ENCODE measurements at places on chromosomes 4 and X.
A peak's percentile ranks its signal among the peaks of the same experiment; 100 is the strongest.

DNA sequence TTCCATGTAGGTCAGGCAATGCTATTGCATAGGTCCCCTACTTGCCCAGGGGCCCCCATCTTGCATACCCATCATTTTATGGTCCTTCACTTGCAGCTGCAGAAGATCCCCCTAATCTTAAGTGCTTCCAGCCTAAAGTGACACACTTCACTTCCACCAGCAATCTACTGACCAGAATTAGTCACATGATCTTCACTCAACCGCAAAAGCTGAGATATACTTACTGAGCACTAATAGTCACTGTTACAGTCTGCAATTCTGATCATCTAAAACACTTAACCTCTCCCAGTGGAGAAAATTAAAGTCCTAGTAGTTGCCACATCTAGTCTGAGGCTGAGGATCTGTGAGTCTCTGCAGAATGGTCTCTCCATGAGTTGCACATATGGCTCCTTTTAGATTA is 82.1 kb downstream of the AREG start:
- DNase-seq, result no peak

DNA sequence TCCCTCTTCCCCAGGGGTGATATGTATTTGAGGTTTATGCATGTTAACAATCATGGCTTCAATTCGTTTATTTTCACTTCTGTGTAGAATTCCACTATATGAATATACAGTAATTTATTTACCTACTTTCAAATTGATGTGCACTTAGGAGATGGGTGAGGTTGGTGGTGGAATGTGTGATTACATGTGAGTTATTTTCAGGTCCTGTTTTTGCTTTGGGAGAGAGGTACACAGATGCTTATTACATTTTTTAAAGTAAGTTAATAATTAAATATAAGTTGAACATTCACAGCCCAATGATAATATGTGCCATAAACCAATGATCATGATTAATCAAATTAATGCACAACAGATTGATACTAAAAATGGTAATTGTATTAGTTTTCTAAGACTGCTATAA is 79.5 kb downstream of the SPRY1 start:
- no peak for DNase-seq

GRCh38 chr4:1248245-1249147 is at the start of gene CTBP1:
Gene CTBP1 (minus strand): TSS chr4:1249130. CDS start chr4:1241331, 7,799 bp downstream.
- peak; percentile 93 for DNase-seq

- no peak for DNase-seq
These were observed 621.0 kb downstream of the TECRL start for GRCh38 chr4:63788271-63788670.

GRCh38 chr4:85058551-85058950 is 92.1 kb upstream of the WDFY3 start:
- DNase-seq, result no peak

DNA sequence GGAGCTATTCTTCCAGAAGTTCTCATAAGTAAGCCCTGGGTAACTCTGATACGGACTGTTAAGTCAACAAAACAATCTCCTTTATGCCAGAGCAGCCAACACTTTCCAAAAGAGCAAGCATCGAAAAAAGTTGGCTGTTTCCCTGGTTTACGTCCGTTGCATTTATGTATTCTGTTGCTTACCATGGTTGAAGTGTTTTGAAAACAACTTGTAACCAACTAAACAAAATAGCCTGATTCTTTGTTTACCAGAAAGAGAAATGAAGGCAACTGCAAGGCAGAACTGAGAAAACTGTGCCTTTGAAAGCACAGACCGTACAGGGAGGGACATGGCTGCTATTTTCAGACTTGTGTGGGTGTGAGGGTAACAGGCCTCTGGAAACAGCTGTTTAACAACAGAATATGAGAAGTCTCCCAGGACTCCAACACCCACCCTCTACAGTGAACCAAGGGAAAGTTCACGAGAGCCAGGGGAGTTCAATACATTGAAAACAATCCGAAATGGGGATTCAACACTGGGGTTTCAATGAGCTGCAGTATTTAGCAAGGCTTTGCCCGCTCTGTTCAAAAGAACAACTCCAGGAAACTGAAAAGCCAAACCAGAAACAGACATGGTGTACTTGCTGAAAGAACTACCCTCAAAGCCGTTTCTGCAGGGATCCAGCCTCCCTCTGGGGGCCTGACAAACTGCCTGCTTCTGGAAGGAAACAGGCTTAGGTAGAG is 95.8 kb upstream of the EGFL6 start:
- DNase-seq, result peak; percentile 15

- no peak for DNase-seq
These were observed 13.4 kb downstream of the PRPS2 start for GRCh38 chrX:12804655-12805054.

DNA sequence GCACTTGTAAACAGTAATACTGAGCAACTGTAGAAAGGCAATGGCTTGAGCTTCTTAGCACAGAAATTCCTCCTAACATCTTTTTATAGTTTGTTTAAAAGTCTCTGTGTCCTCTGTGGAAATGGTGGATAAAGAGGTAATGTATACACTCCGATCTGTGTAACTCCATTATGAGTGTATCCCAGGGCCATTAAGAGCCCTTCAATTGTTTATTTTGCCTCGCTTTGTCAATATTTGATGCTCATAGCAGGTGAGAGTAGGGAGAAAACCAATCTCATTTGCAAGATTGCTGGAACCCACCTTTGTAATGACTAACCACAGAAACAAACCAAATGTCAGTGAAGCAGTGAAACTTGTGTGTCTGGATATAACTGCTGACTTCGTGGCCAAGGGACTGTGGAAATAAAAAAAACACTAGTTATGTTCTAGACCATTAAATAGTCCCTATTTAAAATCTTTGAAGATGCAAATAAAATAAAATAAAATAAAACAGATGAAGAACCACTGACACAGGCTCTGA is 598.2 kb upstream of the BOD1L1 start:
- DNase-seq, result no peak

- no peak for DNase-seq
These were observed 393.5 kb downstream of the KCNIP4 start for GRCh38 chr4:21555083-21555482.

DNA sequence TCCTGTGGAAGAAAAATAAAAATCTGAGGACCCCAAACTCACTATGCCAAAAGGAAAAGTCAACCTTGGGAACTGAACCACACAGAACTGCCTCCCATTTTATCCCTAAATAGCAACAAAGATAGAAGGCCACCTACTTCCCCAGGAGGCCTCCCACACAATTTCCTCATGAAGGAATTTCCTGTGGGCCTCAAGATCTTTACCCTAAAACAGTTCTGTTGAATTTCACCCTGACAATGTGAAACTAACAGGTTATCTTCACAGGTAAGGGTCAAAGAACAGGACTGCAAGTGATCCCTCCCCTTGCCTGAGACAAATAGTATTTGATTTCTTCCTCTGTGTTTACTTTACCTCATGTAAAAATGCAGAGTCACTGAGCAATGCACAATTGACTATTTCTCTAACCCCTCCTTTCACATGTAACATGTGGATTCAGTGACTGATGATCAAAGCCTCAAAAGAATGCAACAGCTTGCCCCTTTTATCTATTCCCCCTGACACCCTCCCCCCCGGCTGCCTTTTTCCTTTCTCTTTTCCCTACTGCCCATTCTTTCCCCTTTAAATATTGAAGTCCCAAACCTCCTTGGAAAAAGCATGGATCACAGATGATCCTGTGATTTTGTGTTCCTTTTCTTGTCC is 33.3 kb downstream of the MEPE start:
- no peak for DNase-seq

DNA sequence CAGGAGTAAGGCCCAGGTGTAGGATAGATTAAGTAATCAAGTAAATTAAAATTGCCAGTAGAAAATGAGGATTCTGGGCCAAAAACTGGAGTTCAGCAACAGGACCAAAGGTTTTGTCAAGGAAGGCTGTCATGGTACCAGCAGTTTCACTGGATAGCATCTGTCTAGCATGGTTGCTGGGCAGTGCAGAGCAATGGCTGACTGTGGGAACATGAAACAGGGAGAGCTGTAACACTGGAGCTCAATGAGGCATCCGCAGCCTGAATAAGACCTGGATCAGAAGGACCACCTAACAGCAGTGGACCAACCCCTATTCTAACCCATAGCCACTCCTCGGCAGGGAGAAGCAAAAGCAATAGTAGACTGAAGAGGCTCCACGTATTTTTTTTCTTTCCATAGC is 132.4 kb downstream of the ATOH1 start:
- no peak for DNase-seq

GRCh38 chr4:80184053-80184824 is 13.1 kb upstream of the PRDM8 start:
- DNase-seq, result peak; percentile 91

DNA sequence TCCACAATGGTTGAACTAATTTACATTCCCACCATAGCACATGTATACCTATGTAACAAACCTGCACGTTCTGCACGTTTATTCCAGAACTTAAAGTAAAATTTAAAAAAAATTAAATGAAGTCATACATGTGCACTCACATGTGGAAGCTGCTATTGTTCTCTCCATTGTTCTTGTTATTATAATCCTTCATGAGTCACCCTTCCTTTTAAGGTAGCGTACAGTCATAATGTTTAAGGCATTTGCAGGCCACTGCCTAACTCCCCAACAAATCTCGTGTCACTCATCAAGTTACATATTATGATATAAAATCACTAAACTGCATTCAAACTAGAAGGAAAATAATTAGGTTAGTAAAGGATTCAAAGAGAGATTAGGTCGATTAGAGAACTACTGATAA is 63.6 kb downstream of the SLC7A11 start:
- DNase-seq, result no peak

GRCh38 chrX:51440365-51440764 is 56.0 kb downstream of the NUDT11 start:
- no peak for DNase-seq

DNA sequence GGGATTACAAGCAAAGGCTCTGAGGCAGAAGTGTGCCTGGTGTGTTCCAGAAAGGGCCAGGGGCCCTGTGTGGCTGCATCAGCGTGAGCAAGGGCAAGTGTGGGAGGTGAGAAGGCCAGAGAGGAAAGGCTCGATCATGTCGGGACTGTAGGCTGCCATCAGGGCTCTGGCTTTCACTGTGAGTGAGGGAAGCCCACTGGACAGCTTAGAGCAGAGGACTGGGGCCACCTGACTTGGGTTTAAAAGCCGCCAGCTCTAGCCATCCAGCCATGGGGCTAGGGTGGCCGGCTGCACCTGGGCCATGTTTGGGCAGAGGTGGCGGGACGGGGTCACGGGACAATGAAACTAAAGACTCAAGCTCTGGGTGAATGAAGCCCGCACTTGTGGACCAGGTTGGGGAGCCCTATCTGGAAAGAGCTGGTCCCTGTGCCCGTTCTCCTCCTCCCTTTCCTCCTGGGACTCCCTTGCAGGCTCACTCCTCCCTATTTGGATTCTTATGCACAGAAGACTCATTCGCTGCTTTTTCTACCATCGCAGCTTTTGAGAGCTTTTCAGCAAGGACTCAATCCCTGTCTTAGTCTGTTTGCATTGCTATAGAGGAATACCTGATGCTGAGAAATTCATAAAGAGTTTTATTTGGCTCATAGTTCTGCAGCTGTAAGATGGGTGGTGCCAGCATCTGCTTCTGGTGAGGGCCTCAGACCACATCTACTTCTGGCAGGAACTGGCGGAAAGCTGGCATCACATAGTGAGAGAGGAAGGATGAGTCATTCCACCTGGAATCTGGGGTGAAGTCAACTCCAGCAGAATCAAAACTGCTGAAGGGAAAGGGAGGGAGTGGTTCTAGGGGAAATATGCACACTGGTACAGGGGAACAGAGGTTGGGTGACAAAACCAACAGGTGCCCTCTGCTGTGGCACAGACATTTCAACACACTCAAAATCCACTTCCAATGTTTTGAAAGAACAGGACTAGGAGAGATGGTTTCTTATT is 15.3 kb downstream of the CTAG1B start:
- DNase-seq, result no peak

GRCh38 chr4:81436096-81436495 is 35.6 kb downstream of the RASGEF1B start:
- no peak for DNase-seq

All from stimulated activated naive CD4-positive, alpha-beta T cell (primary cell).